Cortex of kidney (tissue), 1 donor: ENCODE measurements at places on chromosomes 3 and 15.

GRCh38 chr3:114627770-114628169, 333.9 kb downstream of the TIGIT start:
- no peak for DNase-seq

GRCh38 chr3:100789579-100789978, 80.3 kb downstream of the TFG start:
- no peak for DNase-seq

GRCh38 chr3:68315964-68316363, 616.4 kb downstream of the TAFA4 start:
- DNase-seq = no peak

DNA sequence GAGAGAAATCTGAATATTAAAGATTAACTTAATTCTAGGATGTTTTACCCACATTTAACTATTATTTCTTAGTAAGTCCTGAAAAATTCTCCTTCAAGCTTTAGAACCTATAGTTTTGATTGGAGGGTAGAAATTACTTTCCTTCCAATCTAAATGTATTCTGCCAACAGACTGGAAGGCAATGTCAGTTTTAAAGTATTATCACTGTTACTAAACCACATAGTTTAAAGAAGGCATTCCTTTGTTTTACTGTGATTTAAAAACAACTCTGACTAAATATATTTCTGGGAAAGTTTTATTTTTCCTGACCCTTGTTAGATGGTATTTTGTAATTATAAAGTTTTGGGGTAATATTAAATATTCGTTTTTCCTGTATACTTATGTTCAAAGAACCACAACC, 382.5 kb downstream of the TBC1D5 start:
- no peak for DNase-seq

- DNase-seq = no peak
Measured at GRCh38 chr15:93033434-93034045, 55.5 kb downstream of the RGMA start.

GRCh38 chr3:163785693-163786092, 1292.6 kb downstream of the SI start:
- DNase-seq = no peak

- DNase-seq = no peak
Measured at GRCh38 chr3:133835418-133835743, 29.8 kb downstream of the SRPRB start.

- DNase-seq = no peak
Measured at GRCh38 chr3:124113485-124113884, 121.6 kb upstream of the ROPN1 start.

GRCh38 chr3:46062679-46063078, 35.4 kb upstream of the XCR1 start:
- no peak for DNase-seq
